ENCODE measurements at places on chromosomes 11 and 22. TPM values are rescaled to one million over a fixed set of nuclear protein-coding genes. Genes with fewer than 3 reads are reported as not detected.

GRCh38 chr11:70731271-70732022 lies 333.1 kb downstream of the CTTN start:
- DNase-seq = no peak

HTR3A gene
- not detected for total RNA-seq

DNA sequence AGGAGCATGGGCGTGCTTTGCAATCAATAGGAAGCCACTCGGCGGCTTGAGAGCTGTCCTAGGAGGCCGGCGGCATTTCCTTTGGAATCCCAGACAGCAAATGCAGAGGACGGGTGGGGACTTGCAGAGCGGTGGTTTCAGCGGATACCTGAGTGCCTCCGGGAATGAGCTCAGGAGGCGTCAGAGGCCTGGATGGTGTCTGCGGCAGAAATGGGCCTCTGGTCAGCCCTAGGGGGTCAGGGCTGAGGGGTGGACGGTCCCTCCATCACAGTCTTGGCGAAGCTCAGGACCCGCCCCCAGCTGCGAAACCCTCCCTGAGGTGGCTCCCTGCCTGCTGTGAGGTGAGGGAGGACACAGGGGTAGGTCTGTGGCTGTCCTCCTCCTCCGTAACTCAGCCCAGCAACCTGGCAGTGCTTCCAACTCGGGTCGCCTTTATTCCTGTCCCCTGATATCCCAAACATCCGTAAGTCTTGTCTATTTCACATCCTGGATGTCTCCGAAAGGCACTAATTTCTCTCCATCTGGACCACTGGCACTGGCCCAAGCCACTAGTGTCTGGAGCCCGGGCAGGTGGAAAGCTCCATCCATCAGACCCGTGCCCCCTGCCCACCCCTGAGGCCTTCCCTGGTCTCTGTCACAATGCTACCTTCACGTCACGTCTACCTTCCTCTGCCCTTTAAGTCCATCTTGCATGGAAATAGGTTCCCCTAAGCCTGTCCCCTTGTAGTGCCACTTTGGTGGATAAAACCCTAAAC lies 686.6 kb downstream of the BRD1 start:
- no peak for DNase-seq

DNA sequence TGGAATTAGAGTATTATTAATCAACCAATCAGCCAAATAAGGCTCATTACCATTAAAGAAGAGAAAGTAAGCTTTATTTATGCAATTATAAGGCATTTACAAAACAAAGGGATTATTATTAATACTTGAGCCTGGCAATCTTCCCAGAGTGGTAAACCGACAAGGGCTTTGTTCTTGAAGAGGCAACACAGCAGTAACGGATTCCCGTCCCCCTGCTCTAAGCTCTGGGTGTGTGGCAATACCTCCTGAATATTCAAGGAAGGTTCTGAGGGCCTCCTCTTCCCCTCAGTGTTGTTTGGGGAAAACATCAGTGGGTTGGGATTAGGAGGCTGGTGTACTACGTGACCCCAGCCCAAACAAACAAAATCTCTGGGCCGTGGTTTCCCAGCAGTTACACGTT lies 176.5 kb downstream of the TENM4 start:
- no peak for DNase-seq

DNA sequence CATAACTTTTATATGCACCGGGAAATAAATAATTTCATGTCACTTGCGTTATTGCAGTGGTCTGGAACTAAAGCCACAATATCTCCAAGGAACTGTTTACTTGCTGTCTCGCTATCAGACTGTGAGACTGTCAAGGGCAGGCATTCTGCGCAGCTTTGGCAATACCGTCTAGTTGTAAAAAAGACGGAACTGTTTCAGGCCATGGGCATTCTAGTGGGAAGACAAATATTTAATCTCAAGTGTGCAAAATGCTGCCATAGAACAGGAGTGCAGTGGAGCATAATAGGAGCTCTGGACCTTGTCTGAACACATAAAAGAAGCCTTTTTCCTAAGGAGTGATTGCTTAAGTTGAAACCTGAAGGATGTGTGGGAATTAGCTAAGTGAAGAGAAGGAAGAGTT lies 53.8 kb downstream of the PACS1 start:
- DNase-seq = no peak

HOATZ gene
- not detected for total RNA-seq

Data from fibroblast of the aortic adventitia (primary cell).